ENCODE measurements at places on chromosomes 1 and 21.

DNA sequence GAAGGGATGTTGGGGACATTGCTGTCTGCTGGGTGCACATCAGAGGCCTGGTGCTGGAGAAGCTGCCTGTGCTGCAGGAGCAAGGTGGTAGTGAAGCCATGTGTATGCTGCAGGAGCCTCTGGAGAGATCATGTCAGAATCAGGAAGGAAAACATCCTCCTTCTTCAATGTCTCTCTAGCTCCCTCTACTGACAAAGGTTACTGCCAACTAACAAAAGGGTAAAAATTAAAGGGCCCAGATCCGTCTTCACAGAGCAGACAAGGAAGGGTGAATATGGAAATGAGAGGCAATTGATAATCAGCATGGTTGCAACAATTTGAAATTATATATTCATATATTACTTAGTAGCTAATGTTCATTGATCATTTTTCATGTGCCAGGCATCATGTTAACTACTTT, 32.2 kb downstream of the FAM177B start:
- DNase-seq: no peak

DNA sequence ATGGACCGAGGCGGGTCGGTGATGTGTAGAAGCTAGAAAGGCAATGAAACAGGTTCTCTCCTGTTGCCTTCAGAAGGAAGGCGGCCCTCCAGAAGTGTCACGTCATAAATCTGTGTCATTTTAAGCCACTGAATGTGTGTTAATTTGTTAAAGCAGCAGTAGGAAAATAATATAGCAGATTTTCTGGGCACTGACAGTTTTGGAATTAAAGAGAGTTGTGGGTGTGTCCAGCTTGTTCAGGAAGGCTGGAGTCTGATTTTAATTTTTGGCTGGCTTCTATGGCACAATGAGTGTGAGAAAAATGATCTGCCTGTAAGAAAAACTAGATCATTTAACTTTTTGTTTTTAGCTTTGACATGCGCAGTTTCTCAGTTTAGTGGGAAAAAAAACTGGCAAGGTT, 177.3 kb downstream of the EDEM3 start:
- no peak for DNase-seq

GRCh38 chr1:14844356-14844755, 245.9 kb downstream of the KAZN start:
- DNase-seq: no peak

DNA sequence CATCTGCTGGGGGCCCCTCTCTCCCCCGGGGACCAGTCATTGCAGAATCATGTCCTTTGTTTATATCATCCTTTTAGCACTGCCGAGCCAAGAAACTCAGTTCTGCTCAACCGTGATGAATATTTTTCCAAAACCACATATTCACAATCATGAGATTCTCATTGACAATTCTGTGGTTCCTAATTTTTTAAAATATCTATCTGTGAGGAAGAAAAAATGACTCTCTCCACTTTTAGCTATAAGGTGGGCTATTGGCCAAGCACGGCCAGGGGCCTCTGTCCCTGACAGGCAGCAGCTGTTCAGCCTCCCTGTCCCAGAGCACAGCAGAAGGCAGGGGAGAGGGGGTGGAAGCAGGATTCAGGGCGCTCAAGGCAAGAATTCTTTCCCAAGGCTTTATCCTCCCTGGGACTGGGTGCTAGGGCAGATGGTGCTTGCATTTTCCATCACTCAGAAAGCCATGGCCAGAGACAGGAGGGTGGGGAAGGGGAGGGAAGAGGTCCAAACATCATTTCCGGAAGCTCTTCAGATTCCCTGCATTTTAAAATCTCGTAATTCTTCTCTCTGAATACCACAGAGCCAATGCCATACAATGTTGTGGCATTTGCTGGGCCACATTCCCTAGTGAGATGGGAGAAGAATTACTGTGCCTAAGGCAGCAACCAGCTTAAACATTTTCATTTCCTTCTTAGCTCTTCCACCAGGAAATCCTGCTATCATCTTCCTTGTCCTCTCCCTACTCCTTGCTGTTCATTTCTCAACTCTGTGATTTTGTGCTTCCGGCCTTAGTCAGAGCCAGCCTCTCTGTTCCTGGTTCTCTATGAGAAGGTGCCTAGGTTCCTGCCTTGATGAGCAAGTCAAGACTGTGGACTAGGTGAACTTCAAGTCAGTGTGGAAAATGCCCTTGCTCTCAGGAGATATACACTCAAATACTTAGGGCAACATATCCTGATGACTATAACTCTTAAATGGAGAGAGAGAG, 60.3 kb downstream of the KCNJ6 start:
- DNase-seq: no peak

GRCh38 chr1:180185971-180186645, 31.4 kb downstream of the QSOX1 start:
- no peak for DNase-seq

DNA sequence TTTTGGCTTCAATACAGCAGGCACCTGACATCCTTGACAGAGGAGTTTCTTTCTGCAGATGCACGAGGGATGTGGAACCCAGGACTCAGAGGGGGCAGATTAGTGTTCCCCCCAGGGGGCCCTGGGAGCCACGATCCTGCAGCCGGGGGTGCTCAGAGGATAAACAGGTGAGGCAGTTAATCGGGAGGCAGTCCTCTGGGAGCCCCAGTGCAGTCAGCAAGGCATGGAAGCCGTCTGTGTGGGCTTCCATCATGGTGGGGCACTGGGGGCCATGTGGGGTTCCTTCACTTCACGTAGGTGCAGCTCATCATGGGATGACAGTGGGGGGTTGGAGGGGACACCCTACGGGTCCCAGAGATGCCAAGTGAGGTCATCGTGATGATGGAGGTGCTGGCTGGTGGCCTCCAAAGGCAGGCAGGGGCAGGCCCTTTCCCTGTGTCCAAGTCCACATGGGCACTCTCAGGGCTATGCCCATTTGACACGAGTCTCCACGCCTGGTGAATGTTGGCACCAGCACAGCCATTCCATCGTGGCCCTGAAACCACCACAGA, 59.3 kb upstream of the ABCG1 start:
- no peak for DNase-seq

DNA sequence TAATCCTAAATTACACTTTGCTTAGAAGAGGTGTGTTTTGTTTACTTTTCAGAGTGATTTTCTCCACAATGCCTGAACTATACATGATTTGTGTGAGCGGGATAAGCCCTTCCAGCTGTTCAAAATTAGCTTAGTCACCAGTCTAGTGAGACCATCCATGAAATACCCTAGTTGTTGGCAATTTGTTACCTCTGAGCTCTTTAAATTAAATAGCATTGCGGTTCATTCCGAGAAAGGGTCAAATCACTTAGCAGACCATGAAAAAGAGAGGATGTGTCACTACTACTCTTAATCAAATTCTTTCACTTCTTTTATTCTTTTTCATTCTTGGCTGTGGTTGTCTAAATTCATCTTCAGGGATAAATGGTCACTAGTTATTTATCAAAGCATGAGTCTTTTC, 11.9 kb upstream of the VAV3 start:
- DNase-seq: no peak

- peak; percentile 65 for DNase-seq
Measured at GRCh38 chr1:156922986-156923669, 2.7 kb downstream of the LRRC71 start.

- no peak for DNase-seq
Measured at GRCh38 chr1:31062867-31063380, 2.6 kb downstream of the PUM1 start.

DNA sequence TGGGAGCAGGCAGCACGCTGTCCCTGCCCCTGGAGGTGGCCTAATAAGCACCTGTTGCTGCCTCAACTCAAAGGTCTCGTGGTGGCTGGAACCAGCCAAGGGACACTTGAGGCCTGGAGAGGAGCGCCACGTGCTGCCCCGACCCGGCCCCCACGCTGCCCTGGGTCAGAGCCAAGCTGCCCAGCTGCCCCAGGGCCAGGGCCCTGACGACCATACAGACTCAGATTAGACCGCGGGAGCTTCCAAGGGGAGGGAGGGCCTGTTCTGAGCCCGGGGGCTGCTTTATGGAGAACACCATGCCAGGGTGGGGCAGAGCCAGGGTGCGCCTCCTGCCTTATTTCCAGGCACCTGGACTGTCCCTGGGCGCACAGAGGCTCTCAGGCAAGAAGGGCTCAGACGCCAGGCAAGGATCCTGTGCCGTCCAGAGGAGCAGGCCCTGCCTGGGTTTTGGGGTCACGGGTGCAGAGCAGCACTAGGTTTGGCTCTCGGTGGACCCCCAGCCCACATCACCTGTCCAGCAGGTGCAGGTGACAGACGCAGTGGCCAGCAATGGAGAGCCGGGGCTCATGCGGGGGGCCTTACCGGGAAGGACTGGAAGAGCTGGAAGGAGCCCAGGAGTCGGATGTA, 18.6 kb downstream of the KRTAP10-1 start:
- no peak for DNase-seq

DNA sequence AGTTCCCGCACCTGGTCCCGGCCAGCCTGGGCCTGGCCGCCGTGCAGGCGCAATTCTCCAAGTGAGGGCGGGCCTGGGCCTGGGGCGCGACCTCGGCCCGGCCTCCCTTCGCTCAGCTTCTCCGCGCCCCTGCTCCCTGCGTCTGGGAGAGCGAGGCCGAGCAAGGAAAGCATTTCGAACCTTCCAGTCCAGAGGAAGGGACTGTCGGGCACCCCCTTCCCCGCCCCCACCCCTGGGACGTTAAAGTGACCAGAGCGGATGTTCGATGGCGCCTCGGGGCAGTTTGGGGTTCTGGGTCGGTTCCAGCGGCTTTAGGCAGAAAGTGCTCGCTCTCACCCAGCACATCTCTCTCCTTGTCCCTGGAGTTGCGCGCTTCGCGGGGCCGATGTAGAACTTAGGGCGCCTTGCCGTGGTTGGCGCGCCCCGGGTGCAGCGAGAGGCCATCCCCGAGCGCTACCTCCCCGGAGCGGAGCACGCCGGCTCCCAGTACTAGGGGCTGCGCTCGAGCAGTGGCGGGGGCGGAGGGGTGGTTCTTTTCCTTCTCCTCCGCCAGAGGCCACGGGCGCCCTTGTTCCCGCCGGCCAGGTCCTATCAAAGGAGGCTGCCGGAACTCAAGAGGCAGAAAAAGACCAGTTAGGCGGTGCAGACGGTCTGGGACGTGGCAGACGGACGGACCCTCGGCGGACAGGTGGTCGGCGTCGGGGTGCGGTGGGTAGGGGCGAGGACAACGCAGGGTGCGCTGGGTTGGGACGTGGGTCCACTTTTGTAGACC, 1.2 kb downstream of the OLIG1 start:
- DNase-seq: no peak

DNA sequence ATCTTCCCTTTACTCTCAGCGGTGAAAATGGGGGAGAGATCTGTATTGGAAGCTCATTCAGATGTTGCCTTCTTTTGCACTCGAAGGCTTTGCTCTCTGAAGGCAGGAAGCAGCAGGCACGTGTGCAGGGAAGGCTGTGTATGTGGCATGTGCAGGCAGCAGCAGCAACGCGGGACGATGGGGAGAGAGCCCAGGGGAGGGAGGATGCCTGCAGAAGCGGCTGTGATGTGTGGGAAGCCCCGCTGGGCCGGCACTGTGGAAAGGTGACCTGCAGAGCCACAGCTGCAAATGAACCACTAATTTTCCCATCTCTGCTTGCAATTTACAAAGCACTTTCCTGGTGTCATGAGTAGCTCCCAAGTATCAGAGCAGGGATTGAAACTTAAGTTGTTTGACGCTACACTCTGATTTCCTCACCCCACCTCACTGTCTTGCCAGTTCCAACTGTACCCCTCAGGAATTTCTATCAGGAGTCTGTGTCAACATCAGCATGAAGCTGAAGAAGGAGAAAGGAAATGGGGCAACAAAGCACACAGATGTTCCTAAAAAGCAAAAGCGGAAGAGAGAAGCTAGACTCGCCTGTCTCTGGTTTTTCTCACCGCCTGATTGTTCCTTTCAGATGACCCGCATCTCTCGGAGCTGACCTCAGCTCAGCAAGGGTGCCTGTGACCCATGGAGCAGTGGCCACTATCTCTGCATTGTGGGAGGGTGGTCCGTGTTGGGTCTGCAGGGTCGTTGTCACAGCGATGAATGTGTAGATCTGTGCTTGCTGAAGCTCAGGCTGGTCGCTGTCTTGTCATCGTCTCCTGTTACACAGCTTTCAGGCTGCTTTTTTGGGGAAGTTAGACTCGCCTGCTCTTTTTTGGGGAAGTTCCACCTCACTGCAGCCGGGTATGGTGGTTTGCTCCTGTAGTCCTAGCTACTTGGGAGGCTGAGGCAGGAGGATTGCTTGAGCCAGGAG, 156.1 kb downstream of the KIF26B start:
- no peak for DNase-seq

GRCh38 chr1:37272626-37273025, 201.8 kb upstream of the ZC3H12A start:
- DNase-seq: no peak

DNA sequence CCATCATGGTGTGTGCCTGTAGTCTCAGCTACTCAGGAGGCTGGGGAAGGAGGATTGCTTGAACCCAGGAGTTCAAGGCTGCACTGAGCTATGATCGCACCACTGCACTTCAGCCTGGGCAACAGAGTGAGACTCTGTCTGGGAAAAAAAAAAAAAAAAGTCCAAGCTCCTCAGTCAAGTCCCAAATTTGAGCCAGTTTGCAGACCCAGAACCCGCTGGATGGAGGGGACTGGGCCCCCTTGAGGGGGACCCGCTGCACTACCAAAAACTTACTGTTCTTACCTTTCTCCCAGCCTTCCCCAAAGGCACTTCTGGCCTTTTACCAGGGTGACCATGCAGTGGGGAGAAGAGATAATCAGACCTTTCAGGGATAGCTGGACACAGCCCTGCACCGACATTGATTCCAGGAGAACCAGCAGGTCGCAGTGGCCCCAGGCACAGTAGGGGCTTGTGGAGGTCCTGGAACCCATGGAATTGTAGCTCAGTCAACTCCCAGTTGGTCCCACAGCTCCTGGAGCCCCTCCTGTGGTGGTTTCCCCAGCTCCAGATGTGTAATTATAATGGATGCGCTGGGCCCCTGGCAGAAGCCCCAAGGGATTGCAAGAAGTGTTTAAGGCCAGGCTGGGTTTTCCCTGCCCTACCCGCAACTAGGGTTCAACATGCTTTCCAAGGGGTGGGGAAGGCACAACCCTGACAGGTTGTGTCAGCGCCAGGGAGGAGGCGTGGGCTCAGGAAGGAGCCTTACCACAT, 4.1 kb upstream of the WNT9A start:
- DNase-seq: no peak

GRCh38 chr1:68237040-68237439, 4.7 kb upstream of the WLS start:
- no peak for DNase-seq

- no peak for DNase-seq
Measured at GRCh38 chr1:7879228-7879627, 26.4 kb upstream of the UTS2 start.

- no peak for DNase-seq
Measured at GRCh38 chr1:166814611-166815010, 24.7 kb upstream of the POGK start.
